ENCODE measurements at places on chromosomes 3 and 15. TPM values are rescaled to one million over a fixed set of nuclear protein-coding genes. Genes with fewer than 3 reads are reported as not detected.

- no peak for DNase-seq
Measured at GRCh38 chr3:156619376-156619775, 55.0 kb upstream of the TIPARP start.

STAB1 gene
- total RNA-seq = 55.3 TPM

SLC22A14 gene
- total RNA-seq = not detected

TRIM71 gene
- not detected for total RNA-seq

- no peak for DNase-seq
Measured at GRCh38 chr3:149003653-149004305, 12.4 kb downstream of the GYG1 start.

ATP13A4 gene
- not detected for total RNA-seq

Data from uterus (tissue), 4 donors.